GM13977 (cell line): ENCODE measurements at places on chromosomes 2 and 18.

- no peak for DNase-seq
Measured at GRCh38 chr2:123448801-123449200, 576.3 kb upstream of the CNTNAP5 start.

GRCh38 chr2:101983486-101983885 lies 8.3 kb upstream of the IL1R2 start:
- no peak for DNase-seq

DNA sequence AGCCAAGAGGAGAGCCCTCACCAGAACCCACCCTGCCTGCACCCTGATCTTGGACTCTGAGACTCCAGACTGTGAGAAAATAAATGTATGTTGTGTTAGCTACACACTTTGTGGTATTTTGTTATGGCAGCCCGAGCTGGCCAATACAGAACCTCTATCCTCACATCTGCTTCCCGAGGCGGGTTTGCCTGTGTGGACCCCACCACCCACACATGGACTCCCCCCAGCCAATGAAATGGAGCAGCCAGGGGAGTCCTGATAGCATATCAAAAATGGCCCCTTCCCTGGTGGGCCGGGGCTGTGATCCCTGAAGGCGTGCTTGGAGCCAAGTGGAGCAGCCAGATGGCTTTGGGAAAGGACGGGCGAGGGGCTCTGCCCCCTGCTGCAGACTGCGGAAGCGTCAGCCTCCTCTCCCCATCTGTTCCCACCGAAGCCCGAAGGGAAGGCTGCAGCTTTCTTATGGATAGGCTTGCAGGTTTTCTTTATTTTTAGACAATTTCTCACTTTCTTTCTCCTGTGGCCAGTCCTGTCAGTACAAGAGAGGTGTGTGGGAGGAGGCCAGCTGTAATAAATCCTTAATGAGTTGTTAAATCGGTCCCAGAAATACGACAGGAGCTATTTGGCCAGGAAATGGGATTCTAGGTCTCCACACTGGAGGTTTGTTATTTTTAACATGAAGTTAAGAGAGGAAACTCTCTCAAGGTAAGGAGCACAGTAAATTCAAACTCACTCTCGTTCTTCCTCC lies 34.4 kb downstream of the TEX51 start:
- DNase-seq: no peak

DNA sequence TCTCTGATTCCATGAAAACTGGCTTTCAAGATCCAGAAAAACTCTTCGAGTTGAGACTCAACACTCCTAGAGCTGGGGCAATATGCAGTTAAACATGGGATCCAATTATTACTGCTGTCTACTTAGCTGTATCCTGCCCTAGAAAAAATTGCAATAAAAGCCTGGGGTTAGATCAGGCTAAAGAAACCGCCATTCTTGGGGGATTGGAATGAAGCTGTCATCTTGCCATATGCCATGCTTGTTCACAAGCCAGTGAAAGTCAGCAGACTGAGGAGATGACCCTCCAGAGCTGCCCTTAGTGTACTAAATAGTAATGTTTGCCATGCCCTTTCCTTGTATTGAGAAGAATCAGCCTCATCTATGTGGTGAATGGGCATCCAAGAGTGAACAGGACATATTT lies 30.9 kb upstream of the CYP26B1 start:
- no peak for DNase-seq

- DNase-seq: no peak
Measured at GRCh38 chr2:88057437-88057844, 1.9 kb upstream of the KRCC1 start.

GRCh38 chr2:136107051-136108033 lies 10.6 kb downstream of the CXCR4 start:
- DNase-seq: no peak

DNA sequence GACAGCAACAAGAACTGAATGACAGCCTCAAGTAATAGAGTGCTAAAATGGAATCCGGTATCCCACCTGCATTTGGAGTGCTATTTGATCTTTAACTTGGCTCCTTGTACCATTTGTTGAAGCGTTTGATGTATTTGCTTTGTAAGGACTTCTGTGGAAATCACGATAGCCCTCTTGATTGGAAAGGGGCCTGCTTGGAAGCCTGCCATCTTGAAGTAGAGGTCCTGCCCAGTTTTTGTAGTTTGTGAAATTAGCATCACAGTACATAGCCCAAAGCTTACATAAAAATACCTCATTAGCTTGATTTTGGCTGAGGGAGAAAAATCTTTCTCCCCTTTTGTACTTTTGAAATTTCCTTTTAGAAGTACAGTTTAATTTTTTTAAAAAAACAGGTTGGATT lies 2.7 kb downstream of the CDCA7 start:
- DNase-seq: no peak

DNA sequence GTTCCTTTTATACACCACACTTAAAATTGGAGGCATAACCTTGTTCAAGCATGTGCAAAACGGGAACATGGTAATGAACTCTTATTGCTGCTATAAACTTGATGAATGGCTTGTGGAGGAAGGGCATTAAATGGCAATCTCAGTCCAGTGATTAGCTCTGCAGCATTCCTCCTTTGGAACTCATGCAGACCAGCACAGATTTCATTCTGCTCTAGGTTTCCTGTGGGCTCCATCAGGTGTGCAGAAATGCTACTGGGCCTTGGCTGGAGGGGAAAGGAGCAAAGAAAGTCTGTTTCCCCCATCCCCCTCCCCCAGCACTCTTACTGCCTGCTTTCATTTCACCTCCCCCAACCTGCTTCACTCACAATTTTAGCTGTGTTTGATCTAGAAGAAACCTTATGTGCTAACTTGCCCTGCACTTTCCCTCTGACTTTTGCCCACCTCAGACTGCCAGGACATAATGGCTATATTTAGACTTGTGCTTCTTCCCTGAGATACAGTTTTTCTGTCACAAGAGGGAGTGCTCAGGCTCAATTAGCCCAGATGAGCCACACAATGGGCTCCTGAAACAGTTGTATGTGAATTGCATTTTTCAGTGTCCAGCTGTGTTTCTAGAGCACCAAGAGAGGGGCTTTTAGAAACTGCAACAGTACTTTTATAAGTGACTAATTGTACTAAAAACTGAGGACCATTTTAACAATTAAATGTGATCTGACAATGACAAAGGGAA lies 109.8 kb downstream of the FSHR start:
- DNase-seq: no peak

DNA sequence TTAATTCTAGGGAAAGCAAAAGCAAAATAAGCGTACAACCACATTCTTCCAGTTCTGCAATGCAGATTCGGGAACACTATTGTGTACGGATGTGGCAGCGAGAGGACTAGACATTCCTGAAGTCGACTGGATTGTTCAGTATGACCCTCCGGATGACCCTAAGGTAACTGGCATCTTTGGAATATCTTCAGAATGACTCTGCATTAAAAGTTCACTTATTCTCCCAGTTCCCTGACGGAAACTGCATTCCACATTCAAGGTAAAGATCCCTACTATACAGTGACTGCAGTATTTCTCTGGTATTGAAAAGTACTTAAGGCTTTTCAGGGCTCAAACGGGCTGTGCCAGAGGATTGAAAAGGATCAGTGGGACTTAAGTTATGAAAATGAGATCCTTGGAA lies 10.9 kb downstream of the DDX18 start:
- DNase-seq: no peak

- DNase-seq: no peak
Measured at GRCh38 chr2:70233926-70234325, 14.5 kb downstream of the TIA1 start.

- peak; percentile 58 for DNase-seq
Measured at GRCh38 chr18:22169889-22170420, 566 bp downstream of the GATA6 start.

- DNase-seq: no peak
Measured at GRCh38 chr2:143482316-143482715, 353.1 kb downstream of the ARHGAP15 start.

- no peak for DNase-seq
Measured at GRCh38 chr2:191478799-191479679, 198.9 kb upstream of the NABP1 start.

GRCh38 chr2:33511141-33511540 lies 34.7 kb downstream of the RASGRP3 start:
- no peak for DNase-seq

- DNase-seq: no peak
Measured at GRCh38 chr2:165185633-165186032, 18.2 kb downstream of the SCN3A start.

- DNase-seq: no peak
Measured at GRCh38 chr2:80324525-80324924, 20.0 kb upstream of the LRRTM1 start.

GRCh38 chr2:12006850-12007249 lies 260.4 kb downstream of the LPIN1 start:
- DNase-seq: no peak

GRCh38 chr2:190717764-190718651 lies 69.1 kb downstream of the NAB1 start:
- no peak for DNase-seq

GRCh38 chr2:217262911-217263310 lies 403.0 kb upstream of the TNP1 start:
- DNase-seq: no peak
